Foreskin fibroblast (primary cell): ENCODE measurements at places on chromosomes 11 and 22.
A peak's percentile ranks its signal among the peaks of the same experiment; 100 is the strongest.

- no peak for DNase-seq
These were observed 38.1 kb upstream of the PCF11 start for GRCh38 chr11:83118814-83119213.

GRCh38 chr11:99952816-99953215 lies 734.3 kb upstream of the ARHGAP42 start:
- no peak for DNase-seq

DNA sequence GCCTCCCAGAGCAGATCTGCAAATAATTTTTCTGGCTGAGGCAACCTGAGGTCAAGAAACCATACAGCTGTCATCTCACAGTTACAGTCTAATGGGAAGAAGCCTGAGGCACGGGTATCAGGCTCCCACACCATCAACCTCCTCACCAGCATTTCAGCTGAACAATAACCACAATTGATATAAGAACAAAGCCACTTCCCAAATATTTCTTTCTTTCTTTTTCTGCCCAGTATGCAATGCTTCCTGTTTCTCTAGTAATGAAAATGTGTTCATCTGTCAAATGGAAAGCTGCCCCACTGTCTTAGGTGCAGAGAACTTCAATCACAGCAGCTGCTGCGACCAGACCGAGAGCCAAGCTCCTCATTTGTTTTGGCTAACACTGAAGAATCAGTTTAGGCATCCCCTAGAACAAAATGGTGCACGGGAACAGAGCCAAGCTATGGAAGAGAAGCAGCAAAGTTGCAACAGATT lies 108.4 kb downstream of the BLID start:
- DNase-seq: no peak

- peak; percentile 59 for DNase-seq
These were observed 2.6 kb upstream of the LTBP3 start for GRCh38 chr11:65560555-65561418.

DNA sequence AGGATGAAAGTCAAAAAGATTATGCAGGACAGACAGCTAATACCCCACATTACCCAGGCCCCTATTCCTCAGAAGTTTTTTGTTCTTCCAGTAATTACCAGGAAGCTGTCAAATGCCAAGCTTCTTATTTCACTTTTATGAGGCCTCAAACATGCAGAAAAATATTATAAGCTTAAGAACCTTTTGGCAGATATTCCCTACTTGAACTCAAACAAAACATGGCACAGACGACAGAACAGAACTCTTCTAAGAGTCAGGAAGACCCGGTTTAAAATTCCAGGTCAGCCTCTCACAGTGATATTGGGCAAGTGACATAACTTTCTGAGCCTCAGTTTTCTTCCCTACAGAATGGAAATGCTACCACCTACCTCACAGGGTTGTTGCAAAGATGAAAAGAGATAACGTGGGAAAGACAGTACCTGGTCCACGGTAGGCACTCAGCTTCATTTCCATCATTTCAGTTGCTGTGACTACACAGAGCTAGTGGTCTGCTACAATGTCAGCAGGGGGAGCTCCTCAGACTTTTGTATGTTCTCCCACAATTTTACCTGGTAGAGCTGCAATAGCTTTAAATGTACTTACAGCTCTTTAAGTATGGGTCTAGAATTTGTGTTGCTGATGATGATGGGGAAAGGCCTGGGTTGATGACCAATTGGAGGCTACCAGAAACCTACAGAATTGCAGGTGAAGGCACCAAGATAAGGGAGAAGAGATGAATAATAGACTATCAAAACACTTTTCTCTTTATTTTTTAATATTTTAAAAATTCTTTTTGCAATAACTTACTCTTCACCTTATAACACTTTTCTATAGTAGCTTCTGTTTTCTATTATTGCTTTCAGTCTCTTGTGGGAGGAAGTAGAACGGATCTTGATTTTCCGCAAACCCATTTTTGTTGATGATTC lies 98.3 kb upstream of the CHRM4 start:
- DNase-seq: peak; percentile 65

DNA sequence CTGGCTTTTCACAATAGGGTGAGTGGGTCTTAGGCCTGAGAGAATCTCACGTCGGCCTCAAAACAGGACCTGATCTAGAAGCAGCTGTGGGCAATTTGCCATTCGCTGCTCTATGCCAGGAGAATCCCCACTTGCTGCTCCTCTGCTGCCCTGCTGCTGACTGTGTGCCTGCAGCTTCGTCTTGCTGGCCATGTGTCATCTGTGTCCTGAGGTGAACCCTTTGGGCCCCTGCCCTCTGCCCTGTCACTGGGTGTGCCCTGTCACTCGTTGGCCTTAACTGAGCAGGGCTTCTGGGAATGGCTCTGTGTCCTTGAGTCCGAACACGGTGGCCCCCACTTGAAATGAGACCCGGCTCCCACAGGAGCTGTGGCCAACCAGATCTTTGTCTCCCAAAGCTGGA lies 6.2 kb downstream of the NAA40 start:
- DNase-seq: peak; percentile 53

- DNase-seq: no peak
These were observed 4.5 kb downstream of the OR9Q2 start for GRCh38 chr11:58193391-58193790.

GRCh38 chr11:69364921-69365320 lies 71.0 kb downstream of the MYEOV start:
- DNase-seq: peak; percentile 67

GRCh38 chr11:69483691-69484426 lies 2.4 kb downstream of the LINC01488 start:
- DNase-seq: no peak

DNA sequence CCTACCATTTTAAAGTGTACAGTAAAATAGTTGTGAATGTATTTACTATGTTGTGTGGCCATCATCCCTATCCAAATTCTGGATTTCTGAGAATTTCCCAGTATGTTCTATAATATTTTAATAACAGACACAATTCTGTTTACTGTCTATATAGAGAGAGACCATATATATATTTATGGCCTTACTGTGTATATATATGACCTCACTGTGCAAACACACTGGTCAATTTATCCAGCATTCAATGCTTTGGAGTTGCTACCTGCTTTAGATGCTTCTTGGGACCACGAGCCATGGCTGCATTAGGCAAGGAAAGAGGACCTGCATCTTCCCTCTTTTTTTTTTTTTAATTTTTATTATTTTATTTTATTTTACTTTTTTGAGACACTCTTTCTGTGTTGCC lies 40.2 kb downstream of the SWAP70 start:
- no peak for DNase-seq

GRCh38 chr11:64364911-64365310 lies 5.9 kb downstream of the RPS6KA4 start:
- DNase-seq: no peak

GRCh38 chr11:133797554-133797953 lies 47.8 kb downstream of the SPATA19 start:
- no peak for DNase-seq

DNA sequence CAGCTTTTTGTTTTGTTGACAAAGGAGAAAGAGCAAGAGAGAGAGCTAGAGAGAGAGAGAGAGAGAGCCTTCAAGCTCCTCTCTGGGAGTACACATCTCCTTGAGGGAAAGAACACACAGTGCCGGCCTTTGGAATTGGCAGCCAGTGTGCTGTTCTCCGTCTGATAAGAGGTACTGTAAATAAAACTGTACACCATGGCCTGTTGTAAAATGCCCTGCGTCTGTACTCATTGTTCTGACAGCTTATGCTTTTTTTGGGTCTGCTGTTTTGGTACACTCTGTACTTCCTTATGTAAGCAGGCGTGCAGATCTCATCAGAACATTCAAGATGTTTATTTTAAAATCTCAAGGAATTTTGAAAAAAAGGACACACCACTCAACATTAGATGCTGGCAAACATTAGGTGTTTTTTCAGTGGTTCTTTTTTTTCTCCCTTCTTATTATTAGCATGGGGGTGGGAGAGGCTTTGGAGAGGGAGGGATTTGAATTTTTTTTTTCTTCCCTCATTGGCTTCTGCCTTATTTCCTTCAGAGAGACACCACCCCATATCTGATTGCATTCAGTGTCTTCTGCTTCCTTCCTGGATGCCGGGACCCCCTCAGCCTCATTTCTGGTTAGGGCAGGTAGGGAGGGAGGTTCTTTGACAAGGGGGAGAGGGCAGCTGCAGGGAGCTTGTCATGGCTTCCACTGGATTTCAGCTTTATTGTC lies 116.8 kb upstream of the NNMT start:
- DNase-seq: peak; percentile 92

DNA sequence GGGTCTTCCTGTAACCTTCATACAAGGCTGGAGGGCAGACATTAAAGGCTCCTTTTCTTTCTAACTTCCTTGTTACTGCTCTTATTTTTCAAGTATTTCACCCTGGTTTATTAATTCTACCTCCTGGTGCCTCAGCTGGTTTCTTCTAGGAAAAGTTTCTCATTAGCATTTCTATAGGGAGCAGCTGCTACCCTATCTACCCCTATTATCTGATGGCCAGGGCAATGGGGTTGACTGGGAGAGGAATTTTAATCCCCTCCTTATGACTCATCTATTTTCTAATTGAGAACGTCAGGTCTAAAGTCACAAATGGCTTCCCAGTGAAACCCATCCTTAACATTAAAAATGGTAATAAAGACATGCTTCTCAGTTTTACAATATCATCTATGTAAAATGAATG lies 5.0 kb downstream of the MAP6 start:
- DNase-seq: no peak

GRCh38 chr11:116459185-116460045 lies 313.4 kb downstream of the BUD13 start:
- no peak for DNase-seq

- DNase-seq: peak; percentile 64
These were observed 6.5 kb downstream of the PTPMT1 start for GRCh38 chr11:47571895-47572294.

DNA sequence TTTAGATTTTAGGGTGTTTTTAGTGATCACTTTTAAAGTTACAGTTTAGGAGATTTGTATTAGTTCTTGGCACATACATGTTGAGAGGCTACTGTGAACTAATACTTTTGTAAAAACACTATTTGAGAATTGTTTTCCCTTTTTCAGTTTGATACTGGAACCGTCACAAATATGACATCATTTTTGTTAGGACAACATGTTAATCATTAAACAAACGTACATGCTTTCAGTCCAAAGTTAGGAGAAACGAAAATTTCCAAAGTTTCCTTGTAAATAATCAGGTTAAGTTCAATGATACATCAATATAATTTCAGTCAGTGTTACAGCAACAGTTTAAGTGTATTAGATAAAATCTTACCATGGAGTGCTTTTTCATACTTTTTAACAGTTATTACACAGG lies 53.1 kb downstream of the SPECC1L start:
- DNase-seq: no peak

- no peak for DNase-seq
These were observed 717.6 kb upstream of the ANO5 start for GRCh38 chr11:21475276-21475675.

DNA sequence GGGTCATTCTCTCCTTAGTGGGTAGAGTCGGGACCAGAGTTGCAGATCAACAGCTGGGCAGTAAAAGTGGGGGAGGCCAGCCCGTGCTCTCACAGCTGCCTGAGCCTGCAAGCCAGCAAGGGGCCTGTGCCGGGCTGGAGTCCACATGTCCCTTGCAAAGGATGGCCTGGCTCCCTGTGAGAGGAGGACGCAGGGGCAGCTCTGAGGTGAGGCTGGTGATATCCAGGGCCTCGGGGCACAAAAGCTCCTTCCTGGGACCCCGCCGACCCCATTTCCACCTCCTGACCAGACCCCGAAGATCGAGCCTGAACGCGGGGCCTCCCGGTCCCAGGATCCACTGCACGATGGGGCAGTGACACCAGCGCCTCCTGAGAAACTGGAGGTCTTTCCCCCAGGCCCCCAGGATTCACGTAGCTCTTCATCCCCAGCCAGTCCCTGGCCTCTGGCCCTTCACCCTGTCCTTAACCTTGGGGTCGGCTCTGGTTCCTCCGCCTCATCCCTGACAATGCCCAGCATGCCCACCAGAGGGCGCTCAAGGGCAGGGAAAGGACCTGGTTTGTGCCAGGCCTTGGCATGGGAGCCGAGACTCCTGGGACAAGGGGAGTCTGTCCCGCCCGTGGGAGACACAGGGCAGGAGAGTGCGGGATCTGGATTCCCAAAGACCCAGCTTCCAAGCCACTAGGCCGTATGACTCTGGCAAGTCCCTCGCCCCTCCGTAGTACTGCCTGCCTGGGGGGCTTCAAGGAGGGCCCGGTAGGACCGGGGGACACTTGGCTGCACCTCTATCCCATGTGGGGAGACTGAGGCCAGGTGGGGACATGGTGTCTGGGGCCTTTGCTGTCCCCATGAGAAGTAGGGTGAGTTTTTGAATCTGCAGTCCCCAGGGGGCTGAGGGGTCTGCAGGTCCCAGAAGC lies 17.8 kb upstream of the WNT7B start:
- DNase-seq: peak; percentile 51

- DNase-seq: no peak
These were observed 35.8 kb downstream of the ARHGAP1 start for GRCh38 chr11:46664612-46665011.

- no peak for DNase-seq
These were observed 6.7 kb downstream of the ARAP1 start for GRCh38 chr11:72745511-72745910.

DNA sequence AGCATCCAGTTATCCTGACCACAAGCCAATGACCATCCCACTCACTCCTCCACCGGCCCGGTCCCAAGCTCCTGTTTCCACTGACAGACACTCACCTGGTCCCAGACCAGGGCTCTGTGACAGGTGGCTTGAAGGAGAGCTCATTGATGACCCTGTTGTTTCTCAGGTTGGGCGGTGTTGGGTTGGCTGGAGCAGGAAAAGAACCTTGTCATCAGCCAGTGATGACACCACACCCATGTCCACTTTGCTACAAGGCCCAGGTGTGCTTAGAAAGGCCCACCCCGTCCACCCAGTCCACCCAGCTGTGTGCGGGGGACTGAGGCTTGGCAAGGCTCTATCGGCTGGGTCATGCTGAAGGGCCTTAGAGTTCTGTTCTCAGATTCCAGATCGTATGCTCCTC lies 42.9 kb downstream of the GAB4 start:
- DNase-seq: no peak

DNA sequence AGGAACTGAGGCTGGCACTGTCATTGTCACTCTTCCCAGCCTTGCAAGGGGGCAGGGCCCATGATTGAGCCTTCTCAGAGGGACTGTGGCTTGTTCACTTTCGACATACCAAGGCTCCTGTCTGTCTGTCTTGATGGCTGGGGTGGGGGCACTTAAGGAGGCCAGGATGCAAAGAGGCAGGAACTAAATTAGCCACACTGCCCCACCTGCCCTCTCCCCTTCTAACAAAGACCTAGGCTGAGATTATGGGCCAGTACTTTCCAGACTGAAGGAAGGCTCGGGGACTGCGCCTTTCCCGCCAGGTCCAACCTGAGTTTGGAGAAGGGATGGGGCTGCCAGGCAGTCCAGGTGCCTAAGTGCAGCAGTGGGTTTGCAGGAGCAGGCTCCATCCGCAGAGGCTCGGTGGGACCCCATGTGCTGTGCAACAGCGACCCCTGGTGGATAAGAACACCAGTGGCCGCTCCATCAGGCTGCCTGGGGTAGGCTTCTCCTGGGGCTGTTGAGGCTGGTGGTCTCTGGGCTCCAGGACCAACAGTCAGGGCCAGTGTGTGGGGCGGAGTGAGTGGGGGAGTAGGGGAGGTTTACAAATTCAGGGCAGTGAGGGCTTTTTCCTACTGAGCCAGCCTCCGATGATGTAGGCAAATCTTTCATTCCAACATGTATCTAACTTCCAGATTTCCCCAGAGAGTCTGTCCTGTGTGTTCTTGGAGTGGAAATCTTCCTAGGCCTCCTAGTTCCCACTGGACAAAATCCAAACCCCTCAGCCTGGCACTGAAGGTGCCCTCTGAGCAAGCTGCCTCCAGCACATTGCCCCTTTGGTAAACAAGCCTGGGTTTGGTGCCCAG lies 93.9 kb downstream of the INSC start:
- peak; percentile 84 for DNase-seq
